ENCODE measurements at places on chromosomes 2 and 18.

GRCh38 chr2:72513011-72513410, 312.8 kb downstream of the EXOC6B start:
- DNase-seq, result no peak

GRCh38 chr18:45611943-45612342, 3.3 kb upstream of the SLC14A2 start:
- no peak for DNase-seq

GRCh38 chr18:13628211-13628610, 98.1 kb downstream of the FAM210A start:
- DNase-seq, result no peak

GRCh38 chr2:105515581-105516415, 116.9 kb upstream of the FHL2 start:
- DNase-seq, result no peak

DNA sequence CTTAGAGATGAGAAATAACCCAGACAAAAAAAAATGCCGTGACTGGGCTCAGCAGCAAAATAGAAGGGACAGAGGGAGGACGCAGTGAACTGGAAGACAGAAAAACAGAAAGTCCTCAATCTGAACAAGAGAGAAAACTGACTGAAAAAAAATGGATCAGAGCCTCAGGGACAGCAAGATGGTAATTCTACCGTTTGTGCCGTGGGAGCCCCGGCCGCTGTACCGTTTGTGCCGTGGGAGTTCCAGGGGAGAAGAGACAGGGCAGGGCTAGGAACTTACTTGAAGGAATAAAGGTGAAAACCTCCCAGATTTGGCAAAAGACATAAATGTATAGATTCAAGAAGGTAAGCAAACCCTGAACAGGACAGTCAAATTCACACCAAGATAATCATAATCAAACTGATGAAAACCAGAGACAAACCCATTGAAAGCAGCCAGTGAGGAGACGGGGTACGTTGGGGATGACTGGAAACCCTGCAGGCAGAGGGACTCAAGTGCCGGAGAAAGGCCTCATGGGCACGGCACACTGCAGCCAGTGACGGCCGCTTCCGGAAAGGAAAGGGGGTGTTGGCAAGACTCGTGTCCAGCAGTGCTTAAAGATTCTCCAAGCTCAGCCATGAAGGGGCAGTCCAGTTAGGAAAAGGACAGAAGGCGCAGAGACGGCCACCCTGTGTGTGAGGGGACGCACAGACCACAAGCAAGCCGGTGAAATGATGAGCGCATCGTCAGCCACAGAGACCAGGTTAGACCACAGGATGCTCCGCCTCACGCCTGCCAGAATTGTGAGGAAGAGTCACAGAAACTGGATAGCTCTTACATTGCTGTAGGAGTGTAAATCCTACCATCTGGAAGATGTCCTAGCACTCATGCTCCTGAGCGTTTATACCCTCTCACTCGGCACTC, 40.0 kb upstream of the NFATC1 start:
- DNase-seq, result no peak

GRCh38 chr2:113918229-113918628, 28.3 kb downstream of the ACTR3 start:
- DNase-seq, result no peak

GRCh38 chr2:25041307-25041927, 459 bp upstream of the EFR3B start:
- DNase-seq, result no peak

GRCh38 chr2:143529118-143529720, 400.0 kb downstream of the ARHGAP15 start:
- DNase-seq, result no peak

DNA sequence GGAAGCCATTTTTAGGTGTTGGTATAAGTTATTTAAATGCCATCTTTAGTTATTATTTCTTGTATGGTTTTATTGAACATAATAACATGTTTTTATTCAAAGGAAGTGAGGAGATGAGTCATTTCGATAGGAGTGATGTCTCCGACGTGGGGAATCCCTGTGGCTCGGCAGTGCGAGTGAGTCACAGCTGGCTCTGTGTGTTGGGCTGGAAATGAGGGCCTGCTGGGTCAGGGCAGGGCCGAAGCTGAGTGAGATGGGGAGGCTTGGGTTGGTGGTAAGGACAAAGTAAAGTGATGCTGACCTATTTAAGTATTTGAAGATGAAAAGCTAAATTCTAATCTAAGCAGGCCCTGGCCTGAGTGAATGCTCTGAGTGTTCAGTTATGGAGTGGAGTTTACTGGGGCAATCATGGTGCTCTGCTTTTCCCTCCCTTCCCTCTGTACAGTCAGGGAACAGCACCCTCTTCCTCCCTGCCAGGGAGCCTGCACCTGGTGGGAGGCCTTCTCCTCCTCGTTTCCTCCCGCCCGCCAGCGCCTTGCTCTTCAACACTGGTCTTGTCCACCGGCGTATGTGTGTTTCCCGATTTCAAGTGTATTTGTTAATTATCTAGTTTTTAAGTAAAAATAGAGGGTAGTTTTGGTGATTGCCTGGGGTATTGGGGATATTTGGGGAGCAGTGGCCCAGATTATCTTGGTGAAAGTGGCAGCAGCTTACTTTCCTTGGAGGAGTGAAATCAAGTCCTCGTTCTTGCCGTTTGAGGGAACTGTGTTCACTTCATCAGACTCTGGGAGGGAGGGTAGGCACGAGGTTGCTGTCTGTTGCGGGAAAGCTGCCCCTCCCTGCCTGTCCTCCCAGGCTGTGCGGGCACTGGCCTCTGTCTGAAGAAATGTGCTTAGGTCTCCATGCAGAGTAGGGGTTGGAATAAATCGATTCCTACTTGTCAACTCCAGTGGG, 157.0 kb downstream of the LDLRAD4 start:
- DNase-seq, result peak; percentile 81

DNA sequence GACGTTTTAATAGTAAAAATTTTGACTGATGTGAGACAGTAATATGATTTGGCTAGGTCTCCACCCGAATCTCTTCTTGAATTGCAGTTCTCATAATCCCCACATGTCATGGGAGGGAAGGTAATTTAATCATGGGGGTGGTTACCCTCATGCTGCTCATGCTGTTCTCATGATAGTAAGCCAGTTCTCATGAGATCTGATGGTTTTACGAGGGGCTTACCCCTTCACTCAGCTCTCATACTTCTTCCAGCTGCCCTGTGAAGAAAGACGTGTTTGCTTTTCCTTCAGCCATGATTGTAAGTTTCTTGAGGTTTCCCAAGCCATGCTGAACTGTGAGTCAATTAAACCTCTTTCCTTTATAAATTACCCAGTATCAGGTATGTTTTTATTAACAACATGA, 327.0 kb upstream of the CDH7 start:
- DNase-seq, result no peak

DNA sequence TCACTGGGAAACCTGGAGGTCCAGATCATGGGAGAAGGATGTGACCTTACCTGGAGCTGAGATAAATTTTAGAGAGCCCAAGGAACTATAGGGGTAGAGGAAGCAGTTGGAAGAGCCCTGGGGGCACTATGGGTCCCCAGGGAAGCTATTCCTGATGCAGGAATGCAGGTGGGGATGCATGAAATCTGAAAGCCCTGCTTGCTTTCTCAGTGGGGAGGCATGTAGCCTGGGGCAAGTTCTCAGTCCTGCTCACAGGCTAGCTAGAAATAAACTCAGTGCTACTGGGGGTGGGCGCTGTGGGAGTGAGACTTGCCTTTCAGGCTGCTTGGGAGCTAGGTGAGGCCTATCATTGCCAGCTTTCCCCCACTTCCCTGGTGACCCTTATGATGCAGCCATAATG, 499.7 kb downstream of the PTH2R start:
- DNase-seq, result no peak

- no peak for DNase-seq
Observed at GRCh38 chr2:57084697-57085281, 901.0 kb downstream of the CCDC85A start.

DNA sequence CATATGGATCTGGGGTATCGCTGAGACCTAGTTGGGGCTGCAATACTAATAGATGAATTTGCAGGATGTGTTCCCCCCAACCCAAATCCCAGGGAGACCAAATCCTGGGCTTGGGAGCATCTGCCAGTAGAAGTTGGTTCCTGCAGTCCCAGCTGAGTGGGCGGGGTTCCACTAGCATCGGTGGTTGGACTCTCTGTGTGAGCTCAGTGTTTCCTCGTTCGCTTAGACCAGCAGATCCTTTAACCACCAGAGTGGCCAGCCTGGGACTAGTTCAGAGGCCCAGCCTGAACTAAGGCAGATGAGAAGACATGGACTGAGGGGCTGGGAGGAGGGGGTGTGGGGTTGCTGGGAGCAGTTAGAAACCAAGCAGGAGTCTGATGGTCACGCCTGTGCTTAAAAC, 40.7 kb downstream of the PCARE start:
- no peak for DNase-seq

DNA sequence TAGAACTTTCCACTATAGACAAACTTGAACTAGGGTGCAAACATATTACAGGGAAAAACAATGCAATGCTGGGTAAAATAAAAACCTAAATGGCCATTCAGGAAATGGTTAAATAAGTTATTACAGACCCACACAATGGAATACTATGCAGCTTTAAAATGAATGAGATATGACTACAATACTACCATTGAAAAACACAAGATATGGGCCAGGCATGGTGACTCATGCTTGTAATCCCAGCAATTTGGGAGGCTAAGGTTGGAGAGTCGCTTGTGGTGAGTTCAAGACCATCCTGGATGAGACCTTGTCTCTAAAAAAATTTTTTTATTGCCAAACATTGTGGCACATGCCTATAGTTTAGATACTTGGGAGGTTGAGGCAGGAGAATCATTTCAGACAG, 6.8 kb downstream of the PECR start:
- DNase-seq, result no peak
